ENCODE measurements at places on chromosomes 4 and X.
A peak's percentile ranks its signal among the peaks of the same experiment; 100 is the strongest.

DNA sequence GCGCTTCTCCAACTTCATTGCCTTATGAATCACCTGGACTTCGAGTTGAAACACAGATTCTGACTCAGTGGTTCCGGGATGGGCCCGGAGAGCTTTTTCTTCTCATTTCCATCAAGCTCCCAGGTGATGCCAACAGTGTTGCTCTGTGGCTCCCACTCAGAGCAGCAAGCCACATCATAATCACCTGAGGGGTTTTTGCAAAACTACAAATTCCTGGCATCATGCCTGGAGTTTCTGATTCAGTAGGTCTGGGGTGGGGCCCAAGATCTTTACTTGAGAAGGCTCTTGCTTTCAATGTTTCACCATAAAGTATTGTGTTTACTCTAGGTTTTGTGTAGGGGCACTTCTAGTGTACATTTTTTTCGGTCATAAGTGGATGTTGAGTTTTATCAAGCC, 7.0 kb downstream of the MTM1 start:
- DNase-seq = no peak

- peak; percentile 14 for DNase-seq
Observed at GRCh38 chrX:48910926-48911411, 477 bp downstream of the SLC35A2 start.

- DNase-seq = no peak
Observed at GRCh38 chr4:4422856-4423499, 36.1 kb downstream of the NSG1 start.

DNA sequence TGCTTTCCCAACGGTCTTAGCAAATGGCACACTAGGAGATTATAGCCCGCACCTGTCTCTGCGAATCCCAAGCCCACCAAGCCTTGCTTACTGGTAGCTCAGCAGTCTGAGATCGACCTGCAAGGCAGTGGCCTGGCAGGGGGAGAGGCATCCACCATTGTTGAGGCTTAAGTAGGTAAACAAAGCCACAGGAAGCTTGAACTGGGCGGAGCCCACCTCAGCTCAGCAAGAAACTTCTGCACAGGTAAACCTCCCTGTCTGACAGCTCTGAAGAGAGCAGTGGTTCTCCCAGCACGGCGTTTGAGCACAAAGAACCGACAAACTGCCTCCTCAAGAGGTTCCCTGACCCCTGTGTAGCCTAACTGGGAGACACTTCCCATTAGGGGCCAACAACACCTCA, 42.8 kb downstream of the BRWD3 start:
- no peak for DNase-seq

DNA sequence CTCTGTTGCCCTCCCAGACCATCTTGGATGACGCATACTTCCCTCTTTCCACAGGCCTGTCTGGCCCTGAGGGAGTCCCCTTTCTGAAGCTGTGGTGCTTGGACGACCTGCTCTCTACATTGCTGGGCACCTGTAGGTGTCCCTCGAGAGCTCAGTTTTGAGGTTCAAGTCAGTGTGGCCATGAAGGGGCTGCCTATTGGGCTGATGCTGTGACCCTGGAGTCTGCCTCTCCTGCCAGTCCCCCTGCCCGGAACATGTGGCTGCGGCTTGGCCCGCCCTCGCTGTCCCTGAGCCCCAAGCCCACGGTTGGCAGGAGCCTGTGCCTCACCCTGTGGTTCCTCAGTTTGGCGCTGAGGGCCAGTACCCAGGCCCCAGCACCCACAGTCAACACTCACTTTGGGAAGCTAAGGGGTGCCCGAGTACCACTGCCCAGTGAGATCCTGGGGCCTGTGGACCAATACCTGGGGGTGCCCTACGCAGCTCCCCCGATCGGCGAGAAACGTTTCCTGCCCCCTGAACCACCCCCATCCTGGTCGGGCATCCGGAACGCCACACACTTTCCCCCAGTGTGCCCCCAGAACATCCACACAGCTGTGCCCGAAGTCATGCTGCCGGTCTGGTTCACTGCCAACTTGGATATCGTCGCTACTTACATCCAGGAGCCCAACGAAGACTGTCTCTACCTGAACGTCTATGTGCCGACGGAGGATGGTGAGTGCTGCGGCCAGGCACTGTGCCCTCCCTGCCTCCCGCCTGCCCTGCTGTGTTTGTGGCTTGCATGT, 3.0 kb downstream of the NLGN3 start:
- peak; percentile 5 for DNase-seq

DNA sequence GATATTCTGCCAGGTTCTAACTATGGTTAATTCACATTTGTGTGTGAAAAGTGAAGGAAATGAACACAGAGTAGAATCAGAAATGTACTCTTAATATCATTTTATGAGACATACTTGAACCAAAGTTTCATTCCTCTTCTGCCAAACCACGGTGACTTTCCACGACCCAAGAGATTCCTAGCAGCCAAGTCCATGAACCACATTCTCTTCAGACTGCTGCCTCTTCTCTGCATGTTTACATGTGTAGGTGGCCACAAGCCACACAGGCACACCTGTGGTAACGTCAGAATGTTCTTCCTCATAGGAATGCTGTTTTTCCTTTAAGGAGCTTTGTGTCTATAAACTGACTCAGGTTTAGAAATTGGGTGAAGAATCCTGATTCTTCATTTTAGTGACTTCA, 1411.2 kb downstream of the RAPGEF2 start:
- DNase-seq = no peak

DNA sequence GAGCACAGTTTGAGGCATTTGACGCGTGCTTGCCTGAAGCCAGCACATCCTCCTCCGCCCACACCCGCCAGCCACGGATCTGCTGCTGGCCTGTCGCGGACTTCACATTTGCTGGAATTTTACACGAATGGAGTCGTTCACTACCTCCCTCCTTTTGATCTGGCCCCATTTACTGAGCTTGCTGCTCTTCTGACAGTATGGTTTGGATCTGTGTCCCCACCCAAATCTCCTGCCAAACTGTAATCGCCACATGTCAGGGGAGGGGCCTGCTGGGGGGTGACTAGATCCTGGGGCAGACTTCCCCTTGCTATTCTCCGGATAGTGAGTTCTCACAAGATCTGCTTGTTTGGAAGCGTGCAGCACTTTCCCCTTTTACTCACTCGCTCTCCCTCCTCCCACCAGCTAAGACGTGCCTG, 19.9 kb upstream of the CPLX1 start:
- DNase-seq = no peak

- peak; percentile 61 for DNase-seq
Observed at GRCh38 chr4:102344520-102344953, 745 bp downstream of the SLC39A8 start.

DNA sequence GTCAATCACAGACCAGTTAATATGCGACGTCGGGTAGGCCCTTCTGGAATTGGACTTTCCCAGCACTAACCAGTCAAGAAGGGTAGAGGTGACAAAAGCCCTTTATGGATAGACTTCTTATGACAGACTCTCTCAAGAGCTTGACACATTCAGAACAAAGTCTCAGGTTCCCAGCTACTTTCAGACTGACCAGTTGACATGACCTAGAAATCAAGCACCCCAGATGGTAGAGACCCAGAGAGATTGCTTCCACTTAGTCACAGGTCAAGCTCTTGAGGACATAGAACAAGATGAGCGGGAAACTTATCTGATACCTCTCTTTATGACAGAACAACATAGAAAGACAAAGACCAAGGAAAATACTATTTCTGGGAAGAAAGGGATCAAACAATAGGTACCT, 21.4 kb upstream of the HERC6 start:
- no peak for DNase-seq

Data from Kasumi-1 (cell line).